ENCODE measurements at places on chromosomes 4 and X.

GRCh38 chrX:137166591-137166990, 132.8 kb upstream of the GPR101 start:
- DNase-seq = peak; percentile 24

DNA sequence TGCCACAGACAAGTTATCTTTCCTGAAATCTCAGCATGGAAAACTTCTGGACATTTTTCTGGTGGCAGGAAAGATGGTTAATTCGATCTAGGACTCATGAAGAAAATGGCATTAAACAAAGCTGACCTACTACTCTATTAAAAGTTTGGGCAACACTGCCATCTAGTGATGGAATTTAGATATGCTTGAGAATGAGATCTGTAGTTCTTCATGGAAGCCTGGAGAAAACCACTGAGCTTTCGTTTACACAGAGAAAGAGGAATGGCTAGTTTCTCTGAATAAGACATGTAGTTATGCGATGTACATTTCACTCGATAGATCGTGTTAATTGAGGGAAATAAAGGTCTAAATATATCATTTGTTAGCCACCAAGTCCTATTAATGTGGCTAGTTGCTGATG, 51.7 kb upstream of the CHRDL1 start:
- DNase-seq = peak; percentile 25

DNA sequence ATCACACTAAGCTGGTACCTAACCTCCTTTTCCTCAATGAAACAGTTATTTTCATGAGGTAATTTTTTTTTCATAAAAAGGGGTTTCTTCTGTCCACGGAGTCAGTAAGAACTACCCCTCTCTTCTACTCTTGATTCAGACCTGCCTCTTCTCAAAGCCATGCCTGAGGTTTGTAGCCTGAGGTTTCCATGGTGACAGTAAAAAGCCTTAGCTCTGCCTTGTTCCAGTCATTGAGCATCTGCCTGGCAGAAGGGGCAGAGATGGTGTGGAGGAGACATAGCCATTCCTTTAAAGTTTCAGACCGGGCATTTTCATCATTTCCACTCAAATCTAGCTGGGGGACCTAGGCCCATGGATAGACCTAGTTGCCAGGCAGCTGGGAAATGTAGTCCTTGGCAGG, 135.5 kb downstream of the REPS2 start:
- DNase-seq = no peak

GRCh38 chr4:181140037-181140603, 1103.1 kb upstream of the TENM3 start:
- DNase-seq = no peak

GRCh38 chrX:115895678-115896329, 274.7 kb upstream of the AGTR2 start:
- no peak for DNase-seq

- peak; percentile 43 for DNase-seq
Measured at GRCh38 chr4:151604238-151604637, 156.6 kb downstream of the GATB start.

DNA sequence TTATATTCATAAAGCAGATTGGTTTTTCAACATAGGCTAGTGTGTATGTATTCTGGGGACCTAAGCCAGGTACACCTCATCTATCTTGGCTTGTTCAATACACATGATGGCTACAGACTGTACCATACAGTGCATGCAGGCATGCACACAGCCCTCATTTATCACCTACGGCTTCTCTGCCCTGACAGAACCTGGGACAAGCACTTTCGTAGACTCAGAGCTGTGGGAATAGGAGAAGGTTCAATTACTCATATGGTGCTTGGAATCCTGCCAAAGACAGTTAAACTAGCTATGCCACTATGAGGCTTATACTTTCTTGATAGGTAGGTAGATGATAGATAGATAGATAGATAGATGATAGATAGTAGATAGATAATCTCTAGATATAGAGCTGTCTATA, 457.2 kb downstream of the GALNTL6 start:
- peak; percentile 28 for DNase-seq

DNA sequence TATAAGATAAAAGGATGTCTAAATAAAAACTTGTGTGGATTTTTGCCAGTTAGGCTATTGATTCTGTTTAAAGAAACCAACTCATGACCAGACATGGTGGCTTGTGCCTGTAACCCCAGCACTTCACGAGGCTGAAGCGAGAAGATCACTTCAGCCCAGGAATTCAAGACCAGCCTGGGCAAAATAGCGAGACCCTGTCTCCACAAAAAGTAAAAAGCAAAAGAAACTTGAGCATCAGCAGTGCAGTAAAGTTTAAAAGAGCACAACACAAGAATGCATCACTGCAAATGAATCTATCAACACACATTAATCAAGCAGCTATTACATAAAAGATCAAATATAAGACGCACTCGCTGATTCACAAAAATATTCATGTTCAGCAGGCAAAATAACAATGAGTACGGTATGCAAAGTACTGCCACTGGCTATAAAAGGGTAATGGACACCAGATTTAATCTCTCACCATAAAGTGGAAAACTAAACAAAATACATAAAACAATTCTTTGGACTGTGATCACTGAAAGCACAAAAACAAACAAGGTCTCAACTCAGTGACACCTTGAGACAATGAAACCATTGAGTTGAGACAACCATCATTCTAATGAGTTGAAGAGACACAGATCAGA, 41.3 kb downstream of the LRBA start:
- no peak for DNase-seq

- DNase-seq = peak; percentile 82
Measured at GRCh38 chr4:84965553-84966381, 723 bp downstream of the WDFY3 start.

DNA sequence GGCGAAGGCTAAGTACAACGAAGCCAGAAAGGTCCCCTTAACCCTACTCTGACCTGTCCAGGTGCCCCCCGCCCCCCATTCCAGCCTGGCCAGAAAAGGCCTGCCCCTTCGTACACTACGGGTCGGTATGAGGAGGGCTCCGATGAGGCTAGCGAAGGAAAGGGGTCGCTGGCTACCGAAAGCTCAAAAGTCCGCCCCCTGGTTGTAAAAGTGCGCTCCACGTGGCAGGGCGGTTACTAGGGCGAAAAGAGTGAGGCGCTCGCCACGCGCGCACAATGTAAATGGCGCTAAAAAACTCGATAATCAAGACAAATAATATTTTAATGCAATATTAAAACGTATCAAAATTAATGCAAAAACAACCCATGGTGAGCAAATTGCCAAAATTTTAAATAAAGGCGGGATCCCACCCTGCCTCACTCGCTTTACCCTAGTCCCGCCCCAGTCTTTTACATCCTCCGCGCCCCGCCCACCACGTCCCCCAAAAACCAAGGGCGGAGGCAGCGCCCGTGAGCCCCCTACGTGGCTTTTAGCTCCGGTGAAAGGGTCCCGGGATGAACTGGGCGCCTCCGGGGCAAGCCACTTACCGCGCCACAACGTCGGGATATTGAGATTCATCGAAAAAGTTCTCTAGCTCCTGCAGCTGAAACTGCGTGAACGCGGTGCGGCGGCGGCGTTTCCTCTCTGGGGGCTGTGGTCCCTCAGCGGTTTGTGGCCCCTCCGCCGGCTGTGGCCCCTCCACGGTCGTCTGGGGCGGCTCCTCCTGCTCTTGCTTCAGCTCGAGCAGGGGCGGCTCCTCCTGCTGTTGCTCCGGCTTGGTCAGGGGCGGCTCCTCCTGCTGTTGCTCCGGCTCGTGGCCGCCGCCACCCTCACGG, 929 bp downstream of the ESX1 start:
- peak; percentile 48 for DNase-seq

- DNase-seq = no peak
Measured at GRCh38 chr4:116531870-116532269, 553.5 kb downstream of the TRAM1L1 start.

- DNase-seq = no peak
Measured at GRCh38 chrX:131955099-131955777, 67.9 kb upstream of the STK26 start.

DNA sequence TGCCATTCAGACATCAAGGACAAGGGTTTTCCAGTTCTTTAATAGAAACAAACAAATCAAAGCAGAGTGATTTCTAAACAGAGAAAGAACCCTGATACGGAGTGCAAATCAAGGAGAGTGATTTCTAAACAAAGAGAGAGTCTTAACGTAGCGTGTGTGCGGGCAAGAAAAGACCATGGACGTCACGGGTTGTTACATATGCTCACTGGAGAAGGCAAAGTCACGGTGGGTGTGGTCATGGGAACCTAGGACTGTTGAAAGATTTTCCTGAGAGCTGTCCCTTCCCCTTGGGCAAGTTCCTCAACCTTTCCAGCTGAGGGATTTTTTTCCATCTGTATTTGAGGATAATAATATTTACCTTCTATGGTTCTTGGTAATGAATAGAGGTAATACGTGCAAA, 95.0 kb upstream of the SLC34A2 start:
- no peak for DNase-seq

DNA sequence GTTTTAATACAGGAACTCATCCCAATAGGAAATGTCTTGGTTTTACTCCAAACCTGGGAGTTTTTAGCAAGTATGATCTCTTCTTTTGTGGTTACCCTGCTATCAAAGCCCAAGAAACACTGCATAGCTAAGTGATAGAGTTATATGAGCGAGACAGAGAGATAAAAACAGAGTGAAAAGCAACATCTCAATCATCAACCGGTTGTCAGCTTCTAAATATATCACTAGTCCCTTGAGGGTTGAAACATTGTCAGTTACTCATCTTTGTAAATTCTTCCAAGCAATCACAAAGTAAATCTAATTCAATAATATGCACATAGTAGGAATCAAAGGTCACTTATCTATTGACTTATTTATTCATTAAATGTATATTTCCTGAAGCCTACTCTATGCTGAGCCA, 483.9 kb downstream of the IDS start:
- DNase-seq = no peak

- no peak for DNase-seq
Measured at GRCh38 chr4:8731364-8731763, 138.8 kb downstream of the CPZ start.

GRCh38 chr4:155799116-155799793, 40.4 kb downstream of the GUCY1B1 start:
- DNase-seq = no peak

DNA sequence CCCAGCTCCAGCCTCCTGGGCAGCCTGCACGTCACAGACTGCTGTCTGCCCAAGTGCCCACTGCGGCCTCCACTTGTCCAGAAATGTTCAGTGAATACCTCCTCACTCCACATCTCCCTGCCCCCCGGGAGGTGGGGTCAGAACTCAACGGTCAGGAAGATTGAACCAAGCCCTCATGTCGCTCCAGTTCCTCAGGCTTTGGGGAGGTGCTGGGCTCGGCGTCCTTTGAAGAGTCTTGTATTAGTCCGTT, 82.4 kb upstream of the LRPAP1 start:
- DNase-seq = no peak

- peak; percentile 70 for DNase-seq
Measured at GRCh38 chr4:80072744-80073472, at the start of gene ANTXR2. TSS of gene ANTXR2 (minus strand) at chr4:80073229. CDS start at chr4:80072560, 669 bp downstream.

DNA sequence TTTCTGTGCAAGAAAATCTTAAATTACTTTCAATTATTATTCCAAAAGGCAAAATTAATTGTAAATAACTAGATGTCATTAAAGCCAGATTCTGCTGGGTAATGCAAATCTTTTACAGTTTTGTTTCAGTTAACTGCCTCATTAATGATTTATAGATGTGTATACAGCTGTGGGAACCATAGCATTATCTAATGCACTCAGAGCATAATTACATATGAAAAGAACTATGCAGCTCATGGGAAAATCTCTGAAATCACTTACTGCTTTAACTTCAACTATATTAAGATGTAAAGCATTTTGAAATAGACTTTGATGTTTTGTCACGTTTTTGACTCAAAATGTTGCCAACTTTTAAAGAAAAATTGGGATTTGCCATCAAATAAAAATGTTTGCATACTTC, 630.3 kb upstream of the KLHL4 start:
- DNase-seq = no peak

DNA sequence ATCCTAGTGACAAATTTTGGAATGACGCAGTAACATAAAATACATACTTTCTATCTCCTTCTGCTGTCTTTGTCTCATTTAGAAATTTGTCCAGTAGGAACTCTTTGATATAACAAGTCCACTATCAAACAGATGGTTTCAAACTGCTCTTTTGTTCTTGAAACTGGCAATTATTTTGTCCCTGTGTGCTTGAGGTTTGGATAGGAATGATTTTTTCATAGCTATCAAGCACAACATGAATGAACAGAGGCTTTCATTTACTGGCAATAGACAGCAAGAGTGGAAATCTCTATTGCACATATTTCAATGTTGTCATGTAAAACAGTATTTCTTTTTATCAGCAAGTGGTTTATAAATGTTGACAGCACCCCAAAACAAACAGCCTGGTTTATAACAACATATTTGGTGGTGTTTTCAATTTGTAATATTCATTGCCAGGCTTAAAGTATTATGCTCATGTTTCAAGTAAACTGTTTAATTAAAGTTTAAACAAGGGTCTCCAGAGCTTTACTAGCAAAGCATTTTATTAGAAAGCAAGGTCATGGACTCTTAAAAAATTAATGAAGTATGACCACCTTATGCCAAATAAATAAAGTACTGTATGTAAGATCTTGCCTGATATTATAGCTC, 60.0 kb downstream of the TIGD2 start:
- no peak for DNase-seq

DNA sequence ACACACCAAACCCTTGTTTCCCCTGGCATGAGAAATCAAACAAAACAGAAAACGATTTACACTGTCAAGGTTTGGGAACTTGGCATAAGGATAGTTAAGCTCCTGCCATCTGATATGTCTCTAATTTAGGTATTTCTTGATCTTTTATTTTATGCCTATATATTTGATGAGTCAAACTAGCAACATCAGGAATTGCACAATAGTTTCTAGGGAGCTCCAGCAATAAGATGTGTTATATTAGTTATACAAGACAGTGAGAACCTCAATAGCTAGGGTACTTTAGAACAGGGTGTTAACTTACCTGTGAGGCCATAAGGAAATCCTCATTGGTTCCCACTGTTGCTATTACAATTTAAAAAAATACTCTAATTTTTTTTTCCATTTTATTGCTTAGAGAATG, 474.2 kb downstream of the GBA3 start:
- DNase-seq = no peak

- no peak for DNase-seq
Measured at GRCh38 chr4:164617426-164617825, 136.5 kb upstream of the SMIM31 start.

GRCh38 chr4:158129694-158130093, 43.1 kb downstream of the GASK1B start:
- DNase-seq = no peak

GRCh38 chrX:21691512-21692018, 33.4 kb upstream of the KLHL34 start:
- no peak for DNase-seq

DNA sequence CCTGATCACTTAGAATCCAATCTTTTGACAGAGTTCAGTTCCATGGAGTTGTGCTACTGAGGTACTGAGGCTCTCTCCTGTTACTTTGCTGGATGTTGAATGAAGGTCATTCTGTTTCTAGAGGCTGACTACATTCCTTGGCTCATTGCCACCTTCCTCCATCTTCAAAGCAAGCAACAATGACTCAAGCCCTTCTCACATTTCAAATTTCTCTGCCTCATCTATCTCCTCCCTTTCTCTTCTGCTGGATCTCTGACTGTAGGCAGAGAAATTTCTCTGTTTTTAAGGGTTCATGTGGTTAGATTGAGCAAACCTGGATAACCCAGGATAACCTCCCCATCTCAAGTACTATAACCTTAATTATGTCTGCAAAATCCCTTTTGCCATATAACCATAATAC, 775.4 kb downstream of the STPG2 start:
- no peak for DNase-seq

All from D341Med (cell line).